Brain pericyte (primary cell): ENCODE measurements at places on chromosomes 3 and 15.

- no peak for DNase-seq
These were observed 18.6 kb downstream of the SOX2 start for GRCh38 chr3:181730316-181730715.

- DNase-seq, result no peak
These were observed 190.0 kb downstream of the ARRDC4 start for GRCh38 chr15:98150536-98150935.

GRCh38 chr15:65404186-65404872 is 18.4 kb downstream of the IGDCC4 start:
- no peak for DNase-seq

DNA sequence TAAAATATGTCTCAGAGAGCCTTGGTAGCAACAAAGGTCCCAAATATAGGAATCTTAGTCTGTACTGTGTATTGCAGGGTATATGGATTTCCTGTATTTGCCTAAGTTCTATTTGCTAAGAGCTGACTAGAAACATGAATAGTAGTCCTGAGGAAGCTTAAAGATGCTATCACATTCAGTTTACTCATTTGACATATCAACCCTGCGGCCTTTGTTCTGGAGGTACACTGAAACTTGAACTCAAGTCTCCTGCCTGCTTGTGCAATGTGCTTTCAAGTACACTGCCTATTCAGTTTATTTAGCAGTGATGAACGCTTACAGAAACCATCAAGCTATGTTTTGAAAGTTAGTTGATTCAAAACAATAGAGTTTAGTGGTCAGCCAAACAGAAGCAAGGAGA is 21.1 kb downstream of the IL1RAP start:
- no peak for DNase-seq

GRCh38 chr3:186366206-186366605 is 4.2 kb upstream of the DGKG start:
- no peak for DNase-seq

GRCh38 chr15:88269356-88270062 is 13.0 kb upstream of the NTRK3 start:
- DNase-seq, result no peak

GRCh38 chr15:49748791-49749190 is 127.9 kb downstream of the DTWD1 start:
- DNase-seq, result no peak

GRCh38 chr15:64197425-64197824 is 34.6 kb upstream of the PPIB start:
- DNase-seq, result no peak
